ENCODE measurements at places on chromosomes 11 and 22.

- DNase-seq, result no peak
These were observed 23.0 kb downstream of the NECTIN1 start for GRCh38 chr11:119706029-119706428.

GRCh38 chr11:696955-697491, 1.4 kb downstream of the TMEM80 start:
- DNase-seq, result no peak

DNA sequence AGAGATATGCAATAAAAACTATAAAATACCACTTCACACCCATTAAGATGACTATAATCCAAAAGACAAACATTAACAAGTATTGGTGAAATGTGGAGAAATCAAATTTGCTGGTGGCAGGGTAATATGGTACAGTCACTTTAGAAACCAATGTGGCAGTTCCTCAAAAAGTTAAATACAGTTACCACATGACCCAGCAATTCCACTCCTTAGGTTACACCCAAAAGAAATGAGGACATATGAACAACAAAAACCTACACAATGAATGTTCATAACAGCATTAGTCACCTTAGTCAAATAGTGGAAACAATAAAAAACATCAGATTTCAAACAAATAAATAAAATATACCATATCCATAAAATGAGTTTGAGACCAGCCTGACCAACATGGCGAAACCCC, 52.6 kb downstream of the RDX start:
- DNase-seq, result no peak

GRCh38 chr11:126358763-126359160, 3.3 kb downstream of the ST3GAL4 start:
- no peak for DNase-seq

DNA sequence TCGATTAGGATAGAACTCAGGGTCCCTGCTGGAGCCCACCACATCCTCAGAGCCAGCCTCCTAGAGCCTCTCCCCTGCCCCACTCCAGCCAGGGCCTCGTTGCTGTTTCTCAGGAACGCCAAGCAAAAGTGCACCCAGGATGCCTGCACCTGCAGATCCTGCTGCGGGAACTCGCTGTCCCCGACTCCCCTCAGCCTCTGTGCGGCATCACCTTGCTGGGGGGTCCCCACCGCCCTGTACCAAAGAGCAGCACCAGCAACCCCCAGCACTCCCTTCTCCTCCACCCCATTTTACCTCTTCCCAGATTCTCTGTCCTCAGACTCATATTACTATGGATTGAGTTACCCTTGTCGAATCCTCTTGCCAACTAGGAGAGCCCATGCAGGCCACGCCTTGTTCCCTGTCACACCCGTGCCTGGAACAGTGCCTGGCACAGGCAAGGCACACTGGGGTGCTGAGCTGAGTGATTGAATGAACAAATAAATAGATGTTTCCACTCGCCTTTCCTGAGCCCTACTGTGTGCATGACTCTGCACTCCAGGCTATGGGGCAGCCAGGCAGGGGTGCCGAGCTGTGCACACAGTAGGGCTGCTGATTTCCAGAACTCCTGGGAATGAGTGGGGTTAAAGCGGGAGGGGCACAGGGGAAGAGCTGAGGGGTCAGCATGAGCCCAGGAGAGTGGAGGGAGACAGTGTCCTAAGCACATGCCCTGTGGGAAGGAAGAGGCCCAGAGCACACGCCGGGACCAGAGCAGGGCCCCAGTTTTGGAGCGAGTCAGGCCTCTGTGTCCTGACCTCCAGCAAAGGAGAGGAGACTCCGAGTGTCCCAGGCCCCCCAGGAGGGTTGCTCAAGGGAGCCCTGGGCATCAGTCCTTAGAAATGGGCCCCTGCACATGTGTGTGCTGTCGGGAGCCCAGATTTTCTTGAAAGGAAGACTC, 44.3 kb downstream of the LINC01488 start:
- no peak for DNase-seq

- DNase-seq, result no peak
These were observed 14.3 kb downstream of the C1QTNF6 start for GRCh38 chr22:37173709-37174108.

DNA sequence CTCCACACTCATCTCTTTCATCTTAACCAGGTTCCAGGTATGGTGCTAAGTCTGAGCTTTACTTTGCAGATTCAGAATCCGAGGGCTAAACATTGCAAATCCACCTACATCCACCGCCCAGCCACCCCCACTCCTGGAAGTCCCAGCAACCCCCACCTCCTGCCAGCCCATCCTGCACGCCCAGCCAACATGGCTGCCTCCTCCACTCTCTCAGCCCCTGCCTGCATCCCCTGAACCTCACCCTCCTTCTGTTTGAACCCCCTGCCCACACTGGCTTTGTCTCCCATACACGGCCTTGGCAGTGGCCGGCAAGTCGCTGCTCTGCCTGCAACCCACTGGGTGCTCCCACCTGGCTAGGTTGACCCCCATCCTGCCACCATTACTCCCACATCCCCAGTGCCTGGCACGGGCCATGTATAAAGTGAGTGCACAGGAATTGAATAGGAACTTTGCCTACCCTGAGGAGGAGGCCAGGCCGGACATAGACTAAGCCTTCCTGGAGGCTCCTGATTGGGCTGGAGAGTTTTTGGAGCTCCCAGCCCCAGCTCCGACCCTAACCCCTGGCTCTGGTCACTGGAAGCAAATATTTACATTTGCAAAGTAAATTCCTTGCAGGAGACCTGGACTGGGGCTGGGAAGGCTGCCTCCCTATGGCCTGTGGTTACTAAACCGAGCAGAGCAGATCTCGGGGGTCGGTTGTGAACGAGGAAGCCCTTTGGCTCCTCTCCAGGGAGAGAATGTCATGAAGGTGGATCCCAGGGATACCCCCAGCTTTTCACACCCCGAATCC, 14.4 kb downstream of the EMID1 start:
- DNase-seq, result no peak

DNA sequence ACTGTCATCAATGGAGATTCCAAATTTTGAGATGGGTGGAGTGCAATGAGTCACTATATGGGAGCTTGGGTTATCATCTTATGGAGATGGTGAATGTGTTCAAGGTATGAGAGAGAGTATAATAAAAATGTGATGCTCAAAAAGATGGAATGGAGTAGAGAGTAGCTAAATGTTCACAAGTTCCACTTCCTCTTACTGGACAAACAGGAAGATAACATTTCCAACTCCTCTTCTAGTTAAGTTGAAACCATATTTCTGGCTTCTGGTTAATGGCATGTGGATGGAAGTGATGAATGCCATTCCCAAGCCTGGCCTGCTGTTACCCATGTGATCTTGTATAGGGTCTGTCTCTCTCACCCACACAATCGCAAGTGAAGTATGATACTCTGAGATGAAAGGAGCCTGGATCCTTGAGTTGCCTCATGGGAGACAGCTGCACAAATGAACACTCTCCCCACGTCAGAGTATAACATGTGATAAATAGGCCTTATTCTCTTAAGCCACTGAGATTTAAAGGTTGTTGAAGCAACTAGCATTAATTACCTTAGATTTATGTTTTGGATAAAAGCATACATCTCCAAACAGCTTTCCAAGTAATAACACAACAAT, 111.0 kb downstream of the RAB38 start:
- DNase-seq, result no peak

GRCh38 chr11:61327669-61328071, 5.2 kb downstream of the DDB1 start:
- no peak for DNase-seq

DNA sequence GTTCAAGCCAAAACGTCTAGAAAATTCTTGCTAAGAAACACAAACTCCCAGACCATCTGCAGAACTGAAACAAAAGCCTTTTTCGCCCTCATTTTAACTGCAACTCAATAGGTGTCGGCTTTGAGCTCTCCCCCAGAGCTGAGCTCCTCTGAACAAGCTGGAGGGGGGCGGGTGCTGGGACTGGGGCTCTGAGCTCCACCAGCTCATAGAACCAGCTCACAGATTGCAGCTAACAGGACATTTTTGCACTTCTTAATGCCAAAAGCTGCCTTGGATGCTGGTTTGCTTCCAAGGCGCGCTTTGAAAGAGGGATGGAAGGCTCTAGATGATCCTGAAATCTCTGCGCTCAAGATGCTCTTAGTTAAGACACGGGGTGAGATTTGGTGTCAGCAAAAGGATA, 6.0 kb upstream of the YWHAH start:
- DNase-seq, result no peak

DNA sequence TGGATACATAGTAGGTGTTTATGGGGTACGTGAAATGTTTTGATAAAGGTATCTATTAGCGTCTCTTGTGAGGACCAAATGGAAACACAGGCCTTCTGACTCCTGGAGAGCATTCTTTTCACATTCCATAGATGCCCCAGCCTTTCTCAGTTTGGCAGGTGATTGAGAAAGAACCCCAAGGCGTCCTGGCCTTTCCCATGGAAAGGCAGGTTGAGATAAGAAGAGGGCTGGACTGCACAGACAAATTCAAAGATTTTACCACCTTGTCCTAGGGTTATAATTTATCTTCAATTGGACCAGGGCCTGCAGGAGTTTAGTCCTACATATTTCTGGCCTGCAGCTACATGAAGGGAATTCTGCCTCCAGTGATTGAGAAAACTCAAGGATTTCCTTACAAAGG, 661 bp upstream of the OLFML1 start:
- no peak for DNase-seq

DNA sequence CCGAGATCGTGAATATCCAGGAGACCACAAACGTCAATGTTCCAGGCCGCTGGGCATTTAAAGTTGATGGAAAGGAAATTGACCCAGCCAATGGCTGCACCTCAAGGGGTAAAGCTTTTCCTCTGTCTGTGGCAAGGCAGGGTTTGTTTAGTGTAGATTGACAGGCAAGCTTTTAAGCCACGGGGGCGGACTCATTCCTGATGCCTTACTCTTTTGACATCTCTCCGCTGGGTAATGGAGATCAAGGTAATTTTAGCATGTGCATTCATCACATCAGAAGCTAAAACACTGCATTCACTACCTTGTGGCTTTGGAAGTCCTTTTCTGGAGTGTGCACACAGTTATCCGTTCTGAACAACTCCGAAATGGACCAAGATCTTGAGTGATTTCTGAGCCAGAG, 12.6 kb downstream of the TECTA start:
- DNase-seq, result no peak

GRCh38 chr22:44437216-44438055, 60.6 kb downstream of the RTL6 start:
- DNase-seq, result no peak

DNA sequence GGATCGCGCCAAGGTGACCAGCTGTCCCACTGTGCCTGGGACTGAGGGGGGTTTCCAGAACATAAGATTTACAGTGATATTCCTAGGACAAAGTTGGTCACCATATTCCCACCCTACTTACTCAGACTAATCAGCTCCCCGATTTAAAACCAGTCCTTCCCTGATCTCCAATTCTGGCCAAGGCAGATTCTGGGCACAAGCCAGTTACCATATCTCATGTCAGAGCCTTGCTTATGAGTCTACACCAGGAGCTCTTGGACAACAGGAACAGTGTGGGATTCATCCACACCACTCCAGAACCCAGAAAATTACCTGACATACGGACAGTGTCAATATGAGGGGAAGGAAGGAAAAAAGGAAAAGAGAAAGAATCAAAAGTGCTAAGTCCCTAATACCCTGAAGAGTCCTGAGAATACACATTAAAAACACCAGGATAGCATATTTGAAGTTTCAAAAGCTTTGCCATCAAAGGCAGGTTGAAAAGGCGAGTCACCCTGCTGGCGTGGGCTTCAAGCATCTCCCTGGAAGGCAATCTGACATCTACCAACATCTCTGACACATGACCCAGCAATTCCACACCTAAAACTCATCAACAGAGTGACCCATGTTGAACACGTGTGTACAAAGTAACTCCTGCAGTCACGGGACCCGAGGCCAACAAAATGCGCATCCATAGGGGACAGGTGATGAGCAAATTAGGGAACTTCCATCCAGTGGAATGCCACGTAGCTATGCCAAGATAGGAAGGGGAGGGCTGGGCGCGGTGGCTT, 8.0 kb upstream of the IL2RB start:
- no peak for DNase-seq

Measured in activated CD4-positive, CD25-positive, alpha-beta regulatory T cell (primary cell).